ENCODE measurements at places on chromosomes 5 and 9. TPM values are rescaled to one million over a fixed set of nuclear protein-coding genes. Genes with fewer than 3 reads are reported as not detected.
A peak's percentile ranks its signal among the peaks of the same experiment; 100 is the strongest.

DNA sequence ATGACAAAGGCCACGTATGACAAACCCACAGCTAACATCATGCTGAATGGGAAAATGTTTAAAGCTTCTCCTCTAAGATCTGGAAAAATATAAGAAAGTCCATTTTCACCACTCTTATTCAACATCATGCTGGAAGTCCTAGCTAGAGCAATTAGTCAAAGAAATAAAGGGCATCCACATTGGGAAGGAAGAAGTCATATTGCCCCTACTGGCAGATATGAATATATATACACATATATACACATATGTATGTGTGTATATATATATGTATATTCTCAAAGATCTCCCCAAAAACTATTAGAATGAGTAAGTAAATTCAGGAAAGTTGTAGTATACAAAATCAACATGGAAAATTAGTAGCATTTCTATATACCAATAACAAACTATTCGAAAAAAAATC lies 17.1 kb downstream of the APBA1 start:
- no peaks in the 10 kb centered on the region for H3K36me3 ChIP-seq
- H3K27me3 ChIP-seq, result no peaks in the 10 kb centered on the region
- no peak overlapping the region for H3K27ac ChIP-seq
- H3K4me3 ChIP-seq, result no peak overlapping the region
- DNase-seq, result no peak

DNA sequence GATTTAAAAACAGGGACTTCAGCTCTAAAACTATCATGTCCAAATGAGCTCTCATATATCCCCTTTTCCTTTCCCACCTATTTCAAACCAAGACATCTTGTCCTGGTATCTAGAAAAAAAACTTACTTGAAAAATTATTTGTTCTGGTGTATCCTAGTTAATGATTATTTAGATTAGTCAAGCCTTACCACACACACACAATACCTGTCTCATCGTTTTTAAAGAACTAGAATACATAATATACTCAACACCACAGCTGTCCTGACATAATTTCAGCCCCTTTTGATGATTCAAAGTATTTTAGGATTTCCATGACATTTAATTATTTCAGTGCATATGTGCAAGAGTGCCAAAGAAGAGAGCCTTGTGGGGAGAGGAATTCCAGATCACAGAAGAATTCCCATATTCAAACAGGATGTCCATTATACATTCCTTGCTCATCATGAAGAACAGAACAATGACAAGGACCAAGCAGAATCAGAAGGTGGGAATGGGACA lies 233.7 kb downstream of the SMARCA2 start:
- H3K27me3 ChIP-seq, result no peaks in the 10 kb centered on the region
- no peaks in the 10 kb centered on the region for H3K36me3 ChIP-seq
- H3K27ac ChIP-seq, result no peak overlapping the region
- no peak for DNase-seq

GRCh38 chr5:43422143-43422542 lies 10.0 kb upstream of the CCL28 start:
- DNase-seq, result peak; percentile 49
- peak overlapping the region; percentile 74 for H3K27ac ChIP-seq
- H3K4me1 ChIP-seq, result peaks cover 14% of the 10 kb centered on the region

Gene MARCHF11
- not detected for total RNA-seq

Gene OTP
- not detected for total RNA-seq

All from body of pancreas (tissue), 4 donors.